BJ (cell line): ENCODE measurements at places on chromosomes 2 and 18.

DNA sequence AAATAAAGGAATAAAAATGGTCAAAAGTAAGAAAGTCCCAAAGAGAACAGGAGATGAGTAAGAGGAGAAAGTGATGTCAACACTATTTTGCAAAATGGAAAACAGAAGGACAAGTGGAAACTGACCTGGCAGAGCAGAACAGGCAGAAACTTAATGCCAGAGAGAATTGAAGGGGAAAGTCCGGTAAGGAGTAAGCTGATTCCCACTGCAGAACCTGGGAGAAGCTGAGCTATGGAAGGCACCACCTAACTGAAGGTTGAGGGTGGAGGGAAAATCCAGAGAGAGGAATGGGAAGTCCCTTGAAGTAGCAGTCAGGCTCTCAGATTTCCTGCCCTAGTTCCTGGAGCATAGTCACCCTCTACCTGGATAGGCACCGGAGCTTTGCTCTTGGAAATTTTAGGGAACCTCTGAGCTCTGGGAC is 59.8 kb downstream of the MOGAT1 start:
- DNase-seq: no peak

- DNase-seq: no peak
Measured at GRCh38 chr2:157036726-157037125, 220.8 kb upstream of the GALNT5 start.

DNA sequence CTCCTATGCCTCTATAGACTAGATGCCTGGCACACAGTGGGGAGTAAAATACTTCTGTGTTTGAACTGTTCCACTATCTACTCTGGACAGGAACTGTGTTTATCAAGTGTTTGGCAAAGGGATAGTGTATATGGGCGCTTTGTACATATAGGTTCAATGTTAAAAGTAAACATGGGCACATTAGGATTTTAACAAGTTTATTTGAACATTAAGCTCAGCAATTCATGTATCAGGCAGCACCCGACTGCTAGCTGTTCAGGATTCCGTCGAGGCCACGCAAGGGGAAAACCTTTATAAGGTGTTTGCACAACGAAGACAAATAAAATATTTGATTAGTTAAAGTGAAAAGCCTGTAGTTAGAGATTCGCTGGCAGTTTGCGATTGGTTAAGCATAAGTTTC is 43.4 kb upstream of the ROCK2 start:
- DNase-seq: no peak

- DNase-seq: no peak
Measured at GRCh38 chr2:63888490-63889402, 47.0 kb downstream of the UGP2 start.
